ENCODE measurements at places on chromosomes 11 and 22.

DNA sequence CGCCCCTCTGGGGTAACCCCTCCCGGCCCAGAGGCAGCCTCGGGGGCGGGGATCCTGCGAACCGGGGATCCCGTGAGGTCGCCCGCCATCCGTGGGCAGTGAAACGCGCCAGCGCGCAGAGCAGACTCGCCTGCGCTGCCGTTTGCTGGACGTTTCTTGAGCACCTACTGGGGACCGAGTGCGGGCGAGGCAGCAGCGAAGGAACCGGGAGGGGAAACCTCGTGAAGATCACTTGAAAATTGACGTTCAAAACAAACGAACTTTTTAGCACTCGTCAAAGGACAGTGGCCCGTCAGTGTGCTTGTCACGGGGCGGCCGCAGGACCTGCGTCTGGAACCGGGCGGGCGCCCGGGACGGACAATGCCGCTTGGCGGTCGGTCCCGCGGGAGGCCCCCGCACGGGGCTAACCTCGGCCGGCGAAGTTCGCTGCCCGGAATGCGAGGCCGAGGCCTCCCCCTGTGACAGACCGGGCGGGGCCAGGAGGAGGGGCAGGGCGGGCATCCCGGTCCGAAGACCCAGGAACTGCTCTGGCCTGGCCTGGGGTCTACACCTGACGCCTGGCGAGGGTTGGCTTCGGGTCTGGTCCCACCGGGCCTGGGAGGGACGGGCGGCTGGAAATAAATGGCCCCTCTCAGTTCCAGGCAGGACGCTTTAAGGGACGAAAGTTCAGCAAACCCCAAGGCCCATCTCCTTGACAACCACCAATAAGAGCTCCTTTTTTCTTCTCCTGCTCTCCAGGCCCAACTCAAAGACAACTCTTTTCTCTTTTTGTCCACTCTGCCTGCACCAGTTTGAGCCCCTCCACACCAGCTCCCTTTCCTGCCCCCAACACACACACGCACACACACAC, 723 bp upstream of the SCUBE1 start:
- DNase-seq: no peak

DNA sequence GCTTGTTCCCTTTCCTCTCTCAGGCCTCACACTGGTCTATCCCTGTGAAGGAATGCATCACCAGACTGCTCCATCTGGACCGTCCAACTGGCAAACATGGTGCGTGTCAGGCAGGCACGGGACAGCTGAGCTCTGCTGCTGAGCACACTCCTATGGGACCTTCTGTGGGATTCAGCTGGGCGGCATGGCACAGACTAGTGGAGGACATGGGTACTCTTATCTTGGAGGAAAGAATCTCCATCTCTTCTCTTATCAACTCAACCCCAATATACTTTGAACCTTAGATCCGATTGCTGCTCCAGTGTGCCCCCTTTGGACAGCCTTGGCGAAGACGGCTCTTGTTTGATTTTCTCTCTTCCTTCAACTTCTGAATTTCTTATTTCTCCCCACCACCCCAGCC, 593.6 kb downstream of the ETS1 start:
- no peak for DNase-seq

DNA sequence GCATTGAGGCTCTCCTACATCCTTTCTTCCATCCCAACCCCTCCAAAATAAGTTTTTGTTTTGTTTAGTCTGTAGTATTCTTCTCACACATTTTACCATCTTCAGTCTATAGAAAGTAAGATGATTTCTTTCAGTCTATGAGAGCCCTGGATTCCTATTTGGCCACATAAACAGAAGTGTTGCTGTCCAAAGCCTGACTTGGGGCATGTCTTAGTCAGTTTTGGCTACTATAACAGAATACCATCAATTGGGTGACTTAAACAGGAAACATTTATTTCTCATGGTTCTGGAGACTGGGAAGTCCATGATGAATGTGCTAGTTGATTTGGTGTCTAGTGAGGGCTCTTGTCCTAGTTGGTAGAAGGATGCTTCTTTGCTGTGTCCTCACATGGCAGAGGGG, 146.8 kb upstream of the DDI1 start:
- DNase-seq: no peak

DNA sequence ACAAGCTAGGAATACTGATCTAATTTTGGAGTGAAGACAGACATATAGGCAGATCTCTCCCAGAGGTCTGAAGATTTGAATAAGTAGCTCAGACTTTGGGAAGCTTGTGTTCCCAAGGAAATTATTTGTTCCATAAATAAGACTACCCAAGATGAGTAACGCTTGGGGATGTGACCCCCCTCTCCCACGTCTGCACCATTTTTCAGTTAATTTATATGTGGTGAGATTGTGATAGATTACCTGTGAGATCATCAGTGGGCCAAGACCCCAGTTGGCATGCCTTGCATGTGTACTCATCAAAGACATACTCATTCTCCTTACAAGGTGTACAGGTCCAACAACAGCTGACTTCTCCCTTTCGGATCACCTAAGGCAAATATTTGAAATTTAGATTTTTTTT, 252.8 kb upstream of the CTSC start:
- no peak for DNase-seq

DNA sequence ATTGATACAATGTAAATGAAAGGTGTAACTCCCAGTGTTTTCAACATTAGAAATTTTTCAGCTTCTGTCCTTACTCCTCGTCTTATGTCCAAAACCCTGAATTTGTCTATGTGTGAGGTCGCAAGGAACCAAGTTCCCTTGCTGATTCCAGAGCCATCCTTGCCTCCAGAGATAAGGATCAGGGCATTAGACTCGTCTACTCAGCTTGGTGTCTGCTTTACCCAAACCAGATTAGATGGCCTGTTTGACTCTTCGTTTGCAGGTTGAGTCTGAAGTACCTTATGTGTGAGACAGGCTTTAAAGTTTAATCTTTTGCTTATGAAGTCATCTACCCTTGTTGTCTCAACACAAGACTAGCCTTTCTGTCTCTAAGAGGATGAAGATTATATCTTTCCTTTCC, 55.6 kb downstream of the SPECC1L start:
- DNase-seq: no peak

- no peak for DNase-seq
These were observed 18.9 kb upstream of the C11orf96 start for GRCh38 chr11:43923406-43924111.

DNA sequence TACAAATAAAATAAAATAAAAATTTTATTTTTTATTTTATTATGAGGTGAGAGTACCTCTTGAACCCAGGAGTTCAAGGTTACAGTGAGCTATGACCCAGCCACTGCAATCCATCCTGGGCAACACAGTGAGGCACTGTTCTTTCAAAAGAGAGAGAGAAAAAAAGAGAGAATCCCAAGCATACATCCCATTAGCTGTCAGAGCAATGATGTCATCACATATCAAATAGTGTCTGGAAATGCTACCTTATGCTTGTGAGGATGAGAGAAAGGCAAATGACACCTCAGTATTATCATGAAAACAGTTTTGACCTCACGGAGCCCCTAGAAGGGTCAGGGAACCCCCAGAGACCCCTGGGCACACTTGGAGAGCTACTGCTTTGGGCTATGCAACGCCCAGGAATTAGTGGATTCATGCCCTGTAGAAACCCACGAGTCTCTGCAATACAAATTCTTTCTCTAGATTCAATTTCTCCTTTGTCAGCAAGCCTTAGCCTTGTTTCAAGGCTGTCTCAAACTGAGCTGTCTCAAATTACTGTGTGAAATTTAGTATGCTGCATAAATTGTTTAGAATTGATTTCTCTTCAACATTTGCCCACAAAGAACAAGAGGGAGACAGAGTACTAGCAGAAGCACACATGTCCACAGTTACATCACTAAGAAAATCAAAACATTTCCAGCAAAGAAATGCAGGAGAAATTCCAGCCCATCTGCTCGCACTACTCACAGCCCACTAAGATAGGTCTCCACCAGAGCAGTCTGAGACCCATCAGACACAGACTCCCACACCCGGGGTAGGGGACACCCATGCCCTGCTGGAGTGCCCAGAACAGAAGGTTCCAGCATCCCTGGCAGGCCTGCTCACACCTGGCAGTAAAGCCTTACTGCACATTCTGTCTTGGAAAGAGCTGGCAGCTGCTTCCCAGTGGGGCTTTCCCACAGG, 18.1 kb downstream of the DGCR2 start:
- DNase-seq: no peak

DNA sequence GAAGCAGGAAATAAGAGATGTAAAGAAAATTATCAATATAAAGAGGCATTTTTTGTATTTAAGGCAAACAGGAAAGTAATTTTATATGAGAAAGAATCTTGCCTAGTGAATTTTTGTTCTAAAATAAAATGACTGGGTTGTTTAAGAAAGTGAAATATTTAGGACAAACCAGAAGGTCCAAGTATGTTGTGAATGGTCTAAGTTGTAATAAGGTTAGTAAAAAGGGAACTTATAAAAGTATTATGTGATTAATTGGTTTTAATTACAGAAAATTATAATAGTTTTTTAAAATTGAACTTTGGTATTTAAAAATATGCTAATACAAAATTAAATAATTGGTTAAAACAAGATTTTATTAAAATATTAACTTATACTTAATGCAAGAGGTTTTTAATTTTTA, 26.6 kb upstream of the EI24 start:
- no peak for DNase-seq

- no peak for DNase-seq
These were observed 169.8 kb downstream of the GUCY1A2 start for GRCh38 chr11:106848526-106848925.

Measured in NCI-H2029 treated with DMSO at 0.1 percent for 48 hours (cell line).